ENCODE measurements at places on chromosomes 6 and 20.

GRCh38 chr6:168715643-168716481 lies 274.9 kb downstream of the SMOC2 start:
- DNase-seq = no peak

- no peak for DNase-seq
Measured at GRCh38 chr20:37111926-37112455, 16.2 kb upstream of the RBL1 start.

GRCh38 chr6:125839471-125839870 lies 48.7 kb downstream of the NCOA7 start:
- DNase-seq = no peak

GRCh38 chr6:3742076-3742425 lies 9.5 kb downstream of the PXDC1 start:
- DNase-seq = no peak

DNA sequence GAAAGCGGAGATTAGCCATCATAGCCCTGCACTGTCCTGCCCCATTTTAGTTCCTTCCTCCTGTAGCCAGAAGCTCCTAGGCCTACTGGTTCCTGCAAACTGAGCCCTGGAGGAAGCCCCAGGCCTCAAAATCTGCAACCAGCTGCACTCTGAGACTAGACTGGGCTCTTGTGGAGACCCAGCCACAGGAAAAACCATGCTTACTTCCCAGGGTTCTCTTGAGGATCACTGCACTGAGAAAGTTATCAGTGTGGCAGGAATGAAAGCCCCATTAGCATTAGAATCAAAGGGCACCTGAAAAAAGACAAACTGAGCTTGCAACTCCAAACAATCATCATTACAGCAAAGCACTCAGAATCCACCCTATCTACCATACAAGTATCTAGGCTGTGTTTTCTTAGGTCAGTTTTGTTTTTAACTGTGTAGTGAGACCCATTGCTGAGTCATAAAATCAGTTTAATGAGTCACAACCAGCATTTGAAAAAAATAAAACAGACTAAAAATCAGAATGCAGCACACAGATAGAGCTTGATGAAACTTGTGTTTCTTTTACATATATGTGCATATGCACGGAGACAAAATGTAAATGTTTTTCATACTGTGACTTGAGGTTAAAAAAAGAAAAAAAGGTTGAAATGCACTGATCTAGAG lies 91.0 kb downstream of the UNC5CL start:
- DNase-seq = no peak

DNA sequence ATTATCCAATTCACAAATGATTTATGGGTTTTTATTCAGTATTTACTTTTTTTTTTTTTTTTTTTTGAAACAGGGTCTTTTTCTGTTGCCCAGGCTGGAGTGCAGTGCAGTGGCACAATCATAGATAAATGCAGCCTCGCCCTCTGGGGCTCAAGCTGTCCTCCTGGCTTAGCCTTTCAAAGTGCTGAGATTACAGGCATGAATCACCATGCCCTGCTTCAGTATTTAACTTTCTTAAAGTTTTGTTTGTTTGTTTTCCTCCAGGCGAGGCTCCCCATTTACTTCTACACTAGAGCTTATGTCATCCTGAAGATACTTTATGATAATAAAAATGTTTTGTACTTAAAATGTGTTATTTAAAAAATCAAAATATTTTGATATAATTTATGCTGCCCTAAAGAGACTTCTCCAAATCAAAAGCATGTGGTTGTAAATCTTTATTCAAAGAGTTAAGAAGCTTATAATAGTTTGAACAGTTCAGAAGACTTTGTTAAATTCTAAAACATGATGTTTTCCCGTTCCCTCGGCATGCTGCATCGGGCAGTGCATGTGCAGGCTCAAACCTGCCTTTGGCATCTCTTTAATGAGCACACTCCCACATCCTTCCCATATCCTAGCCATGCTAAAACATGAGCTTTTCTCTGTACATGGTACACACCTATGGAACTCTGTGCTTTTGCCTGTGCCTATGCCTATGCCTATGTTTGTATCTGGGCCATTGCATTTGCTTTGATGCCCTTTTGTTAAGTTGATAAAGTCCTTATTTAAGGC lies 11.0 kb downstream of the SMPDL3A start:
- no peak for DNase-seq

Measured in NCI-H1694 (cell line).